ENCODE measurements at places on chromosomes 11 and 22. TPM values are rescaled to one million over a fixed set of nuclear protein-coding genes. Genes with fewer than 3 reads are reported as not detected.
A peak's percentile ranks its signal among the peaks of the same experiment; 100 is the strongest.

Gene SLC35F2
- total RNA-seq = 5.8 TPM

Gene FERMT3
- 42.2 TPM for total RNA-seq

Gene PRAME
- not detected for total RNA-seq

Gene ISX
- total RNA-seq = not detected

Gene RBM4
- total RNA-seq = 81.0 TPM

Gene OVOL1
- total RNA-seq = 3.6 TPM

Gene PATE4
- total RNA-seq = not detected

Gene HBB
- total RNA-seq = 71.8 TPM

Gene RPUSD4
- 29.1 TPM for total RNA-seq

DNA sequence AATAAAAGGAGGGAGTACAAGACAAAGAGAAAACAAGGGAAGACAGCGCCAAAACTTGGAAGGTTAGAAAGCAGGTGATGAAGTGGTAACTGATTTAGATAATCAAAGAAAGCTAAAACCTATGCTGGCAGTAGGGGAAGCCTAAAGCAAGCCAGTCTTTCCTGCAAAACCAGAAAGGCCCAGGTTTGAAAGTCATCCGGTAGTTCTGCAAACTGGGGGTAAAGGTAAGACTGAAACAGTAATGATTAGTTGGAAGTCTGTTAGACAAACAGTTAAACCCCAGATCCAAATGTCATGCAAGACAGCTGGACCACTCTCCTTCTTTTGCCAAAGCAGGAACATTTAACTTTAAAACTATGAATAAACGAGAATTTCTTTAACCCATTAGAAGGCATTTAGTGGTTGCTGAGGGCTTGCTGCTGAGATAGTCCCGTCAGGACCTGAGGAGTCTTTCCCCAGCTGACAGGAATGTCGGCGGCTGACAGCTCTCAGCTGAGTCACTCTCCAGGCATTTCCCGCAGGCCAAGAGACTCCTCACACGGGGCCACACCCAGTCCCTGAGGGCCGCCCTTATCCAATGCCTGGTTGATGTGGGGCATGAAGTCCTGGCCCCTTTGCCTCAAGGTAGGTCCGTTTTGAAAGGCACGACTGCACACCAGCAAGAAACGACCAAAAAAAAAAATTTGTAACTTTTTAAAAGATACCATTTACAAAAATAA is 36.3 kb upstream of the CFAP300 start:
- DNase-seq = peak; percentile 69

- no peak for DNase-seq
Observed at GRCh38 chr22:42884616-42885375, 27.7 kb upstream of the ARFGAP3 start.

DNA sequence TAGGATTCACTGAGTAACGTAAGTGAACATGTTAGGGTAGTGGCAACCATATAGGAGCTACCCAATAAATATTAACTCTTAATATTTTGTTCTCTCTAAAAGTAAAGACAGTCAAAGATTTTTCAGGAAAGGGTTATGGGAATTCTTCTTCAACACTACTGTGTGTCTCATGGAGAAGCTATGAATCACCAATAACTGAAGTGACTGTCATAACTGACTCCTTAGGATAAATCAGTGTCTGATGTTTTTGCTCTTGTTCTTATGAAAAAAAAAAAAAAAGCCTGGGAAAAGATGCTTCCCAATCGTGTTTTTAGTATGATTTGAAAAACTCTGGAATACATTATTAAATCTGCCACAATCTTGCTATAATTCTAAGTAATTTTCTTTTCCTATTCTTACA is 111.2 kb upstream of the CEP126 start:
- no peak for DNase-seq

GRCh38 chr22:44846726-44847275 is 94.4 kb downstream of the ARHGAP8 start:
- no peak for DNase-seq

DNA sequence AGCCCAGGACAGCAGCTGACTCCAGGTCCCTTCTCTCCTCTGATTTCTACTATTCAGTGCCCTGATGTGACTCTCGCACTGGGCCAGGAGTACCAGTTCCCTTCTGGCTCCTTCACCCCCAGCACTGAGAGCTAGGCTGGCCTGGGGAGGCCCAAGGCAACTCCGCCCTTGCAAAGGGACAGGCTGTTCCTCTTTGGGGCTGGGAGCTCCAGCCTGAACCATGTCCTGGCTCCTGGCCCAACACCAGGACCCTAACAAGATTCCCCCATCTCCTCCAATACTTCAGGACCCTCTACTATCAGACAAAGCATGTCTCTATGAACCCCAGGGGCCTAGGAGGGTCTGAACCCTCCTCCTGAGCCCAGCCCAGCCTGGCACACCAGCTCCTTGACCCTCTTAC is 12.5 kb downstream of the CREB3L1 start:
- no peak for DNase-seq

DNA sequence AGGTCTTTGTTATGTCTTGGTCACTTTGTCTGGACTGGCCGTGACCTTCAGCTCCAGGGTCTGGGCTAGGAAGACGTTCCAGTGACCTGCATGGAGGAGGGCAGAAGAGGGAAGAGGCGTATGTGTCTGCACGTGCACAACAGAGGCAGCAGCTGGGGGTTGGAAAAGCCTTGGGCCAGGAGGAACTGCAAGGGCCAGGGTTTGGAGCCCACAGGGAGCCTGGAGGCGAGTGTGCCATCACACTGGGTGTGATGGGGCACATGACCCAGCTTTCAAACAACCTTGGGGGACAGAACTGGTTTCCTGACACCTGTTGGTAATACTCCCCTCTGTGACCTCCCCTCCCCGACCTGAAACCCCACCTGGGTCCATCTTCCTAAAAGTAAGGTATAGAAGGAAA is 34.7 kb downstream of the CHRDL2 start:
- DNase-seq = no peak

DNA sequence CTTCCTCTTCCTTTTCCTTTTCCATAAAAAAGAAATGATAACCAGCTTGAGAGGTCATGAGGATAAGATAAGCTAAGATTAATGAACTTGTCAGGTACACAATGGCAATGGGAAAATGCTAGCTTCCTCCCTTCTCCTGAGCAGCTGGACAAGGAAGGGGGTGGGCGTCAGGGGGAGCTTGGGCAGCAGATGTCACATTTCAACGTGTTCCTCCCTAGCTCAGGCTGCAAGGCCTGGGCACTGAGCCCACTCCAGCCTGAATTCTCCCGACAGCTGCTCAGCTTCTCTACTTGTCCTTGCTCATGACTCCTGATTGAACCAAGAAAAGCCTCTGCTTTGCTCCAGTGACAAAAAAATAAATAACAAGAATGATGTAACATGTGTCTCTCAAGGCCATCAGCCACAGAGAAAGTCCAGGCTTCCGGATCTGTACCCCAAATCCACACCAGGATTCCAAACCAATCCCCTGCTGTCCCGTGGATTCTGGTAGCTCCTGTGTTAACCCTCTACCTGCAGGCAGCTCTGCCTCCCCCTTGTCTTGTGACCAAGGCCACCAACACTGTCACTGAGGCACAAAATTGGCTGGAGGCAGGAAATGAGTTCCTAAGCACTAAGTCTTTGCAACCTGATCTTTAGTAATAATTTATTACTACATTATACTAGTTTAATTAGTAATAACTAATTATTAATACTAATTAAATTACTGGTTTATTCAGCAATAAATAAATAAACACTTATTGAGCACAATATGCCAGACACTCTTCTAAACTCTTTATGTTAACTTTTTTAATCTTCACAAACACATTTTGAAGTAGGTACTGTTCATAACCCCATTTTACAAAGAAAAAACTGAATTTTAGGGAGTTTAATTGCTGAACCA is 146.5 kb downstream of the CCDC34 start:
- DNase-seq = no peak

- no peak for DNase-seq
Observed at GRCh38 chr22:38348751-38349496, 31.7 kb upstream of the CSNK1E start.

DNA sequence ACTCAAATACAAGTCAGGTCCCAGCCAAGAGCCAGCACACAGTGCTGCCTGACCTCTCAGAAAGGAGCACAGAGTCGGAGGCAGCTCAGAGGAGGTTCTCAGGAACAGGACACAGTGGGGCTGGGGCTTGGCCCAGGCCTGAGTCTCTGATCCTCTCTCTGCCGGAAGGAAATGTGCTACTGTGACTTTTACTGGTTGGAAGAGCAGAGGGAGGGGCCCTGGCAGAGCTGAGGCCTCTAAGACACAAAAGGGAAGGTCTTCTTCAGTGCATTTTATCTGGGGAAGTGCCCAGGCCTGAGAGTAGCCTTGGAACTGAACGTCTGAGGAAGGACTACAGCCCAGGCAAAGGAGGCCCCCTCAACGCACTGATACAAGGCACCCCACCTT is 16.2 kb upstream of the CASTOR1 start:
- peak; percentile 41 for DNase-seq

GRCh38 chr11:100467821-100468508 is 219.1 kb upstream of the ARHGAP42 start:
- DNase-seq = no peak

- DNase-seq = no peak
Observed at GRCh38 chr11:67657300-67657699, 6.8 kb upstream of the ACY3 start.

DNA sequence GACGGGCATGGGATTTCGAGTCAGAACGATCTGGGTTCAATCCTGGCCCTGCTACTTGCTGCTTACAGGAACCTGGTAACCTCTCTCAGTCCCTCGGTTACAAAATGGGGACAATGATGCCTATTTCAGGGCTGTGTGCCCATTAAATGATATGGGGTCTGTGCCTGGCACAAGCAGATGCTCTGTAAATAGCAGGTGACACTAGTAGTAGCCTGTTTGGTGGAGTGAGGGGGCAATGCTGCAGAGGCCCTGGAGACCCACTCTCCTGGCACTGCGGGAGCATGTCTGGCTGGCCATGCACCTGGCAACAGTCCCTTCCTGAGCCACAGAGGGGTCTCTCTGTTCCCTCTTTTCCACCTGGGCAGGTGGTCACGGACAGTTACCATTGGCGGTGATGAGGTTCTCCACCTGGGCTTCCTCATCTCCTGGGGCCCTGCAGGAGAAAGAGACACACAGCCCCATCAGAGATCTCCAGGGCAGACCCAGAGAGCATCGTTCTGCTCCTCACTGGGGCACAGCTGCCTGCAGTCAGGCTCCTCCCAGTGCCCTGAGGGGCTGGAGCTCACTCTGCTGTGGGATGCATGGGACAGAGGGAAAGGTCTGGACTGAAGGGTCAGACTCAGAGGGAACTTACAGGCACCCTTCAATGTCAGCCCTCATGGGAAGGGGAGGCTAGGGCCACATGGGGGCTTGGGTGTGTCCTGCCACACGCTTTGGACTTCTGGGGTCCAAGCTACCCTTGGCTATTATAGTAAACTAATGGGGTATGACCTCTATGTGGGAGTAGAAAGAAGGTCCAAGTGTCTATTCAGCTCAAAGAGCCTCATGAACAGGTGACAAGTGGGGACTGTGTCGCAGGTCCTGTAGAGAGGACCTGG is 15.6 kb upstream of the FXYD2 start:
- peak; percentile 17 for DNase-seq

DNA sequence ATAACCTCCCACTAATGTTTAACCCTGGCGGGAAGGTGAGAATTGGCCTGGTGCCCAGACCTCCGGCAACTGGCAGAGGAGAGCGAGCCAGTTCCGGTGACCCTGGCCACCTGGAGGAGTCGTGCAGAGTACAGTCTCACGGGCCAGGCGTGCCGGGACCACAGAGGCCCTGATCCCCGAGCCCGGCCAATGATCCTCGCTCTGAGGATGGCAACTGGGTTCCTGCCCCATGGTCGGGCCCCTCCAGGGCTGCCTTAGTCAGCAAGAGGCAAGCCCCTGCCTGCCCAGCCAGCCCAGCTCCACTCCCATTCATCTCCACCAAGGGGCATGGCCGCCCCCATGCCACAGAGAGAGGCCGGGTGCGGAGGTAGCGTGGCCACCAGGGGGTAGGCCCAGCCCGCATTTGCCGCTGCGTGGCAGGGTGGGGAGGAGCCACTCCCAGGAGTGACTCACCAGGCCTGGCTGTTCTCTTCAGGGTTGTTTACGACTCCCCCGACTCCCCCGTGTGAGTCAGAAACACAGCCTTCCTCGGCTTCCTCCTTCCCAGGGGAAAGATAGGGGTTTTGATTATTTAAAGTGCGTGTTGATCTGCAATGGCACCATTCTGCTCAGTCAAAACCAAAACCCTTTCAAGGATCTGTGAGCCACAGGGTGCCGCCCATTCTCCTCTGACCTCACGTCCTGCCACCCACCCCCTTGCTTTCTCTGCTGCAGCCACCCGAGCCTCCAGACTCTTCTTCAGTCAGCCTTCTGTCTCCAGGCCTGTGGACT is at the start of gene SLC25A45:
TSS of gene SLC25A45 (minus strand) at position 614 of the 771 bp plus-strand sequence. CDS start 695 bp downstream, outside the sequence.
- DNase-seq = peak; percentile 95

DNA sequence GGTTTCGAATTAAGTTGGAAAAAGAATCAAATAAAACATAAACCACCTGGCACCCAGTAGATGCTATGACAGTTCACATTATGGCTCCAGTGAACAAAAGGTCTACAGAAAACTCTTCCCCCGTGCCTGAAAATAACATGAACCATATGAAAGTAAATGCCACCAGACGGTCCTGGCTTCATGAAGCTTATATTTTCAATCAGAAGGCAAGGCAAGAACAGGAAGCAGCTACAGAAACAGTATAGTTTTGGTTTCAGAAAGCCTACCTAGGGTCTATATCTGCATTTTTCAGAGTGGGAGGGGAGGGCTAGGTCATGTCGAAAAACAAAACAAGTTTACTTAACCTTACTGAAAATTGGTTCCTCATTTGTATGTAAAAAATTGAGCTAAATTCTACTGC is 9.8 kb downstream of the RAB30 start:
- DNase-seq = no peak

DNA sequence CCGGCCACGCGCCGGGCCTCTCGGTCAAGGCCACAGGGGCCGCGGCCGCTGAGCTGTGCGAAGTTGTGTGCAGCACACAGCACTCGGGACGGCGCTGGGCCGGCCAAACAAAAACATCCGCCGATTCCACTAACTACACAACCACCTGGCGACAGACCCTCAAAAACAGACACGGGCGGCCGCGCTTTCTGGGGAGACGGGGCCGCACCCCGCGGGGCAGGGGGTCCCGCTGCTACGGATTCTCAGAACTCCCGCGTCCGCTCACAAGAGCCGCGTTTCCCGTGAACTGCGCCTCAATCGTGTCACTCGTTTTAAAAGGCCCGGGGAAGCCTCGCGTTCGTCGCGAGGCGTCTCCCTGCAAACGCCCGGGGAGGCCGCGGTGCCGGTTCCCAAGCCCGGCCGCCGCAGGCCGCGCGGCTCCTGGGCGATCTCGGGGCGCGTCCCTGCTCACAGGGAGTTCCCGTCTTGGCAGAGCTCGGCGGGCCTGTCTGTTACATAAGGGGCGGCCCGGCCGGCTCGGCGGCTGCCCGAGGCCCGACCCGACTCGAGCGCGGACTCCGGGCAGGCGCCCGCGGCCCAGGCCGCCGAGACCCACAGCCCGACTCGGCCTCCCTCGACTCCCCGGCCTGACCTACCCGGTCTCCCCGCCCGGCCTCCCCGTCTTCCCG is 936 bp downstream of the BRD1 start:
- DNase-seq = no peak

Data from breast epithelium (tissue), 4 donors.